ENCODE measurements at places on chromosomes 2 and 18.
A peak's percentile ranks its signal among the peaks of the same experiment; 100 is the strongest.

DNA sequence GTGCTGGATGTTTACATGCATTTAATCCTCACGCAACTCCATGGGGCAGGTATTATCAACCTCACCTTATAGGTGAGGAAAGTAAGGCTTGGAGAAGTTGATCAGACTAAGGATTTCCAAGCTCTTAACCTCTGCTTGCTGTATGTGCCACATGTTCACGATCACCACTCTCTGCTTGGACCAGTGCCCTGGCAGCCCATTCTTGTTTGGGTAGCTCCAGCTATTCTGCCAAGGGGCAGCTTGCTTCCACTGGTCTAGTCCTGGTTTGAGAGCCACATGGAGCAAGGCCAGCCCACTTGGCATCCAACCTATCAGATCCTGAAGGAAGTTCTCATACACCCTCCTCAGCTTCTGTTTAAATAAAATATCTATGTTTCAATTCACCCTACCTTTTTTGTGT is 14.3 kb downstream of the PLB1 start:
- no peak overlapping the region for H3K4me3 ChIP-seq
- DNase-seq: no peak
- H3K4me1 ChIP-seq: no peaks in the 10 kb centered on the region
- no peak overlapping the region for H3K27ac ChIP-seq
- H3K36me3 ChIP-seq: no peaks in the 10 kb centered on the region

GRCh38 chr2:139281124-139281523 is 500.9 kb upstream of the NXPH2 start:
- H3K27me3 ChIP-seq: no peaks in the 10 kb centered on the region
- DNase-seq: no peak
- no peaks in the 10 kb centered on the region for H3K4me1 ChIP-seq
- H3K4me3 ChIP-seq: no peak overlapping the region
- H3K36me3 ChIP-seq: no peaks in the 10 kb centered on the region

DNA sequence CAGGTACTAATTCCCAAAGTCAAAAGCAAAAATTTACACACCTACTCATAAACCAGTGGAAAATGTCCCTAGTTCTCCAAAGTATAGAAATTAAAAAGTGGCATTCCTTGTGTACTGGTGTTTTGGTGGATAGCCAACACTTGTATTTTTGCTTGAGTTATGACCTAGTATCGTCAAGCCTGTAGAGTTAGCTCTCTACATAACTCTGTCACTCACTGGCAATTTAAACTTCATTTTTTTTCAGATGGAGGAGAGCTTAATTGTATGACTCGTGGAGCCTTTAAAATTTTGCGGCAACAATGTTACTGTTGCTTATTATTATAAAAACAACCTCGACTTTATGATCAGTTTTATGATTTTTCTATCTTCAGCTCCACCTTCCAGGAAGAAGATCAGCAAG is 58.7 kb downstream of the ITGB6 start:
- peaks cover 6% of the 10 kb centered on the region for H3K4me1 ChIP-seq
- DNase-seq: no peak
- peaks cover 2% of the 10 kb centered on the region for H3K27me3 ChIP-seq
- no peak overlapping the region for H3K4me3 ChIP-seq
- no peaks in the 10 kb centered on the region for H3K36me3 ChIP-seq

GRCh38 chr2:36695746-36696415 is 626 bp upstream of the VIT start:
- H3K27ac ChIP-seq: no peak overlapping the region
- H3K27me3 ChIP-seq: no peaks in the 10 kb centered on the region
- H3K4me1 ChIP-seq: peaks cover 4% of the 10 kb centered on the region
- DNase-seq: peak; percentile 73

DNA sequence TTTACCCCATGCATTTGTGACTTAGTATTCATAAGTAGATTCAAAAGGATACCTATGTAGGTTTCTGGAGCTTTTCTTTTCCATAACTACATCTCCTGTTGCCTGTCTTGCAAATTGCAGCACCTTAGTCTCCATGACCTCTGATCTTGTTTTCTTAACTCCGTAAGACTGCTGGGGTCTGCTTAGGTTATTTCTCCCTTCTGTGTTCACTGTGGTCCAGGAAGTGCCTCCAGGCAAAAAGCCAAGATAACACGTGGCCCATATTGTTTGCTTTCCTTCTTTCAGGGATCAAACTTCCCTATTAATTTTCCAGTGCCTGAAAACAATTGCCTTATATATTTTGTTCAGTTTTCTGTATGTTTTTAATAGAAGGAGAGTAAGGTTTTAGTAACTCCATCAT is 86.4 kb downstream of the GCA start:
- no peak overlapping the region for H3K4me3 ChIP-seq
- DNase-seq: no peak
- no peaks in the 10 kb centered on the region for H3K27me3 ChIP-seq
- no peaks in the 10 kb centered on the region for H3K4me1 ChIP-seq

- H3K36me3 ChIP-seq: peaks cover 16% of the 10 kb centered on the region
- H3K27me3 ChIP-seq: no peaks in the 10 kb centered on the region
- no peak for DNase-seq
- H3K4me3 ChIP-seq: no peak overlapping the region
Observed at GRCh38 chr2:38982498-38982897, 92.8 kb downstream of the ARHGEF33 start.

DNA sequence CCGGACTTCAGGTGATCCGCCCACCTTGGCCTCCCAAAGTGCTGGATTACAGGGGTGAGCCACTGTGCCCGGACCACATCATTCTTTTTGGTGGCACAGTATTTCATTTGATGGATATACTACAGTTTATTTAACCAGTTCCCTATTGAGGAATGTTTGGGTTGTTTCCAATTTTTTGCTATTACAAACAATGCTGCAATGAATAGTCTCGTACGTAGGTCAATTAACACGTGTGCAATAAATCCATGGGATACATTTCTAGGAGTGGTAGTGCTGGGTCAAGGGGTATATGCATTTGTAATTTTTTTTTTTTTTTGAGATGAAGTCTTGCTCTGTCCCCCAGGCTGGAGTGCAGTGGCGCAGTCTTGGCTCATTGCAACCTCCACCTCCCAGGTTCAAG is 28.4 kb upstream of the XPO1 start:
- no peak for DNase-seq
- H3K27me3 ChIP-seq: peaks cover 14% of the 10 kb centered on the region
- 0 out of 2 replicates have a peak, but pooled peaks cover 2% of the 10 kb centered on the region for H3K4me1 ChIP-seq
- no peaks in the 10 kb centered on the region for H3K36me3 ChIP-seq
- H3K4me3 ChIP-seq: no peak overlapping the region
- no peak overlapping the region for H3K27ac ChIP-seq

- no peaks in the 10 kb centered on the region for H3K36me3 ChIP-seq
- peaks cover 25% of the 10 kb centered on the region for H3K27me3 ChIP-seq
- no peaks in the 10 kb centered on the region for H3K4me1 ChIP-seq
- no peak overlapping the region for H3K4me3 ChIP-seq
- H3K27ac ChIP-seq: no peak overlapping the region
Observed at GRCh38 chr2:128490881-128491691, 172.4 kb upstream of the HS6ST1 start.

- H3K27ac ChIP-seq: no peak overlapping the region
- H3K4me3 ChIP-seq: no peak overlapping the region
- H3K27me3 ChIP-seq: peaks cover 53% of the 10 kb centered on the region
- no peaks in the 10 kb centered on the region for H3K4me1 ChIP-seq
- DNase-seq: no peak
Observed at GRCh38 chr2:72157871-72158771, 10.5 kb upstream of the CYP26B1 start.

DNA sequence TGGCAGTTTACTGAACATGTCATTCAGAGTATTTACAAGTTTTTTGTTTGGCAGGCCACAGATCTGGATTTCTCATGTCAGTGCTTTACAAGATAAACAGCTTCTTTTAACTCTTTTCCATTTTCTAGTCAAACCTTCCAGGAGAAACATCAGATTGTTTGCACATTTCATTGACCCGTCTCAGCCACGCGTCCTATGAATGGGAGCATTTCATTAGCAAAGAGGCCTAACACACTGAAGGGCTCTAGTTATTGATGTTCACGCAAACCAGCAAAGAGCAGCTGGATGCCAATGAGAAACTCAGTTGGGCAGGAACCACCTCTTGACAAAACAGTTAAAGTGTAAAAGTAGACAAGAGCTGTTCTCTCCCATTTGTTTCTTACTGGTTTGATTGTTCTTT is 29.2 kb upstream of the MFF start:
- H3K27me3 ChIP-seq: no peaks in the 10 kb centered on the region
- DNase-seq: no peak
- no peaks in the 10 kb centered on the region for H3K36me3 ChIP-seq
- no peak overlapping the region for H3K27ac ChIP-seq
- H3K4me3 ChIP-seq: no peak overlapping the region

DNA sequence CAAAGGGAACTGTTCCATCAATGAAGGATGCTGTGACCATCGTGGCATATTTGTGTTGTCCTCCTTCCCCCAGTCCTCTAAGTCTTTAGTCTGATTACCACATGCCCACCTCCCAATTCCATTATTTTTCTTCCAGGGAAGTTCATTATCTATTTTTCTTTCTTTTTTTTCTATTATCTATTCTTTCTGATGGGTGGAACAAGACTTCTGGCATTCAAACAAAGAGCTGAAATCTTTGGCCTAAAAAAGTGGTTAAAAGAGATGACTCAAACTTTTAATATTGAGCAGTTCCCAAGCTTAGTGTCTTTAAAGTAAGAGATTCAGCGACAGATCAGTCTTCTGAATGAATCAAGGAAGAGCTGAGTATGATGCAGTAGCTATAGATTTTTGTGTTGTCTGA is 66.6 kb downstream of the DIS3L2 start:
- peaks cover 8% of the 10 kb centered on the region for H3K36me3 ChIP-seq
- H3K4me1 ChIP-seq: no peaks in the 10 kb centered on the region
- H3K4me3 ChIP-seq: no peak overlapping the region

DNA sequence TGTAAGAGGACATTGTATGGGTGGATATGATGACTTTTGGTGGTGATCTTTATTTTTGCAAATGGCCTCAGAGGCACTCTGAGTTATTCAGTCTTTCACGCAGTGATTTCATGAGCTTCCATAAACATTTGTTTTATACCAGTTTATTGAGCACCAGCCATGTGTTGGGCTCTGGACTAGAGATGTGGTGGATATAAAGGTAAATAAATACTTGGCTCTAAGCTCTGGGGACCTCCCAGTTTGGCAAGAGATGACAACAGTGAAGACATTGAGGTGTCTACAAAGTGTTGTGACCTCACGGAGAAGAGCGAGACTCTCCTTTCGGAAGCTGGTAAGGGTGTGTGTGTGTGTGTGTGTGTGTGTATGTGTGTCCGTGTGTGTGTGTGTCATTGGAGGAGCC is 146.4 kb downstream of the TANC1 start:
- no peak overlapping the region for H3K4me3 ChIP-seq
- H3K27ac ChIP-seq: no peak overlapping the region
- H3K27me3 ChIP-seq: no peaks in the 10 kb centered on the region

- DNase-seq: peak; percentile 81
- H3K27me3 ChIP-seq: no peaks in the 10 kb centered on the region
Observed at GRCh38 chr2:37417321-37417720, 72.9 kb downstream of the QPCT start.

- no peak overlapping the region for H3K4me3 ChIP-seq
- no peaks in the 10 kb centered on the region for H3K36me3 ChIP-seq
- no peaks in the 10 kb centered on the region for H3K27me3 ChIP-seq
Observed at GRCh38 chr2:195051401-195051800, 605.6 kb upstream of the SLC39A10 start.

DNA sequence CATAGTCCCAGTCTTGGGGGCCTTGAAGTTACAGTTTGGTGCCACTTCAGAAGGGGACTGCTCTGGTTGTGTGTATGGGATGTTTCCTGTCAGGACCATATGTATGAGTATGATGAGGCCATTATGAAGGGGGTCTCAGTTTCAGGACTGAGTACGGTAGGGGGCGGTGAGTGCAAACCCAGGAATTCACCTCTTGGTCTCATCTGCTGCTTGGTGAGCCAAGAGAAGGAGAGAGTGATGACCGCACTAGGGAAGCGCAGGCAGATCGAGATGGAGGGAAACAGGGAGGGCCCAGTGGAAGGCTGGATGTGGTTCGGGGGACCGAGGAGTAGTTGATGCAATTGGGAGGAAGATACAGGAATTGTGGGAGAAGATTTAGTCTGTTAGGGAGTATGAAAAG is 28.5 kb downstream of the DCDC2C start:
- no peak overlapping the region for H3K27ac ChIP-seq
- H3K4me3 ChIP-seq: no peak overlapping the region
- no peaks in the 10 kb centered on the region for H3K4me1 ChIP-seq
- no peak for DNase-seq

DNA sequence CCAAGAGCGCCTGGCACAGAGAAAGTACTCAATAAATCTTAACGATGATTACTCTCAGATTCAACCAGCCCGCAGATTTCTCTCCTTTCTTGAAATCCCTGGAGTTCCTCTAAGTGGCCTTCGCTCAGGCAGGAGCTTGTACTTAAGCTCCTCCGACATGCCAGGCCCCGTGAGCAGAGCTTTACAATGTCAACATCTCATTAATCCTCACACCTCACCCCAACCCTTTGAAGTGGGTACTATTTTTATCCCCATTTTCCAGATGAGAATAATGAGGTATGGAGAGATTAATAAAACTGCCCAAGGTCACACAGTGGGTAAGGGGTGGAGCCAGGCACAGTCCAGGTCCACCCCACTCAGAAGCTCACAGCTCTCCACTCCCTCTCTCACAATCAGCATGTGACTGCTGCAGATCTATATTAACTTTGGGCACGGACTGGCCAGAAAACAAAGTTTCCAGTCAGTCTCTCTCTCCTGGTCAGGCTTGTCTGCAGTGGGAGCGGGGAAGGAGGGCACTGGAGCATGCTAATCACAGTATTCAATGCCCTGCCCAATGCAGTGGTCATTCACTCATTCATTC is 18.0 kb downstream of the DNMT3A start:
- H3K4me3 ChIP-seq: no peak overlapping the region
- peaks cover 11% of the 10 kb centered on the region for H3K4me1 ChIP-seq
- no peaks in the 10 kb centered on the region for H3K27me3 ChIP-seq
- H3K27ac ChIP-seq: no peak overlapping the region
- peaks cover 11% of the 10 kb centered on the region for H3K36me3 ChIP-seq

GRCh38 chr2:39836638-39837037 is 57.6 kb upstream of the THUMPD2 start:
- no peaks in the 10 kb centered on the region for H3K27me3 ChIP-seq
- DNase-seq: no peak
- H3K4me3 ChIP-seq: no peak overlapping the region
- no peaks in the 10 kb centered on the region for H3K36me3 ChIP-seq

- no peak overlapping the region for H3K4me3 ChIP-seq
- DNase-seq: no peak
- H3K36me3 ChIP-seq: no peaks in the 10 kb centered on the region
- no peaks in the 10 kb centered on the region for H3K27me3 ChIP-seq
Observed at GRCh38 chr18:32968248-32968647, 195.4 kb upstream of the KLHL14 start.

GRCh38 chr2:24491542-24492420 is 727 bp downstream of the NCOA1 start:
- H3K4me1 ChIP-seq: peaks cover 7% of the 10 kb centered on the region
- peak overlapping the region; percentile 22 for H3K27ac ChIP-seq
- H3K4me3 ChIP-seq: peak overlapping the region; percentile 94
- no peak for DNase-seq
- no peaks in the 10 kb centered on the region for H3K36me3 ChIP-seq

GRCh38 chr2:143345887-143346787 is 216.9 kb downstream of the ARHGAP15 start:
- H3K4me3 ChIP-seq: no peak overlapping the region
- H3K27ac ChIP-seq: no peak overlapping the region
- H3K36me3 ChIP-seq: no peaks in the 10 kb centered on the region
- no peaks in the 10 kb centered on the region for H3K4me1 ChIP-seq
- H3K27me3 ChIP-seq: no peaks in the 10 kb centered on the region
- no peak for DNase-seq

- no peak for DNase-seq
- H3K36me3 ChIP-seq: no peaks in the 10 kb centered on the region
- no peak overlapping the region for H3K4me3 ChIP-seq
- H3K4me1 ChIP-seq: no peaks in the 10 kb centered on the region
Observed at GRCh38 chr18:76121011-76121410, 374.0 kb downstream of the ZNF516 start.

GRCh38 chr2:156405586-156405985 is 30.6 kb upstream of the GPD2 start:
- no peaks in the 10 kb centered on the region for H3K36me3 ChIP-seq
- no peaks in the 10 kb centered on the region for H3K4me1 ChIP-seq
- H3K4me3 ChIP-seq: no peak overlapping the region
- peak; percentile 16 for DNase-seq
- H3K27me3 ChIP-seq: no peaks in the 10 kb centered on the region
